ENCODE measurements at places on chromosomes 3 and 15.

GRCh38 chr15:25464784-25465183 lies 26.0 kb upstream of the UBE3A start:
- DNase-seq, result no peak

- DNase-seq, result no peak
These were observed 345.2 kb downstream of the FOXP1 start for GRCh38 chr3:71238355-71238757.

DNA sequence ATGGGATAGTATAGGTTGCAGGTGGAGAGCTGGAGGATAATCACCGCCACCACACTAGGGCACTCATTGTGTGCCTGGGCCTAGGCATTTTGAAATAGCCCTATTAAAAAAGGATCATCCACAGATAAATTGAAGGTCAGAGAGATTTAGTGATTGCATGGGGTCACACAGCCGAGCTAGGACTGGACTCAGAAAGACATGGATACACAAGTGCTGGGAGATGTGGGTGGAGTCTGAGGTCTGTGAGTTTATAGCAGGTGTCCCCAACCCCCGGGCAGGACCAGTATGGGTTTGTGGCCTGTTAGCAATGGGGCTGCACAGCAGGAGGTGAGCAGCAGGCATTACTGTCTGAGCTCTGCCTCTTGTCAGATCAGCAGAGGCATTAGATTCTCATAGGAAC lies 5.3 kb upstream of the ANKDD1A start:
- DNase-seq, result no peak

DNA sequence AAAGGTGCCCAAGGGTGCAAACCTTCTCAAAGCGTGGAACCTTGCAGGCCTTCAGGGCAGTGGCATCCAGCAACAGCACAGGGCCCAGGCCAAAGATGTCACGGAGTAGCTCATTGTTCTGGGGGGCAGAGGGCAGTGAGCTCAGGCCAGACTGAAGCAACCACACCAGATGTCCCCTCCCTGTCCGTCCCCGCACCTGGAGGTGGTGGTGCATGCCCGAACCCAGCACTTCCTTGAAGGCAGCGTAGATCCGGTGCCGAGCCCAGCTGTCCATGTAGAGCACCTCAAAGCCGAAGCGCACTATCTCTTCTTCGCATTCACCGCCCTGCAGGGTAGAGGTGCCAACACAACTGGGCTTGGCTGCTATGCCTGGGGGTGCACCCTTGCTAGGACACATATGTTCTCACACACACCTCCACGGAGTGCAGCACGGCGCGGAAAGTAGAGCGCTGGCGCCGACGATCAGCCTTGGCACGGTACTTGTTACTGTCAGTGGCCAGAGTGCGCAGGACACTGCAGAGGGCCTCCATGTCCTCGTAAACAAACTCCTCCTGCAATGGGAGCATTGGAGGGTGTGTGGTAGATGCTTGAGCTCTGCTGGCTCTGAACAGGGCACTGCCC lies 3.7 kb downstream of the IFRD2 start:
- DNase-seq, result no peak

DNA sequence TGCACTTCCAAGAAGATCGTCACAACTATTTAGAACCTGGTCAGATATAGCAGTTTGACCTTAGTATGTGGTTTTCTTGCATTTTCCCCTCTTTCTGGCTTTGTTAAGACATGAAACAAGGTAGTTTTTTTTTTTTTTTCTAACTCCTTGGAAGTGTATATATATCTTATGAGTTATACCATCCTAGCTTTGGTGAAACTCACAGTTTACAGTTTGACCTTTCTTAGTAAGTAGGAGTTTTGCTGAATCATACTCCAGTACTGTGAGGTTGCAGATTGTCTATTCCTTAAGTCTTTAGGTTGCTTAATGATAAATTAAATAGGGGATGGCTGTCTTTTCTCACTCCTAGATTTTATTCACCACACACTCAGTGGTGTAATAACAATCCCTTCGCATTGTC lies 325.0 kb downstream of the RBMS3 start:
- peak; percentile 79 for DNase-seq

GRCh38 chr3:50372349-50372748 lies 13.0 kb upstream of the TMEM115 start:
- DNase-seq, result no peak

GRCh38 chr3:19598870-19599269 lies 335.1 kb downstream of the EFHB start:
- DNase-seq, result no peak
